ENCODE measurements at places on chromosomes 11 and 22.
A peak's percentile ranks its signal among the peaks of the same experiment; 100 is the strongest.

GRCh38 chr11:113134626-113135025 is 173.4 kb downstream of the NCAM1 start:
- DNase-seq, result no peak

DNA sequence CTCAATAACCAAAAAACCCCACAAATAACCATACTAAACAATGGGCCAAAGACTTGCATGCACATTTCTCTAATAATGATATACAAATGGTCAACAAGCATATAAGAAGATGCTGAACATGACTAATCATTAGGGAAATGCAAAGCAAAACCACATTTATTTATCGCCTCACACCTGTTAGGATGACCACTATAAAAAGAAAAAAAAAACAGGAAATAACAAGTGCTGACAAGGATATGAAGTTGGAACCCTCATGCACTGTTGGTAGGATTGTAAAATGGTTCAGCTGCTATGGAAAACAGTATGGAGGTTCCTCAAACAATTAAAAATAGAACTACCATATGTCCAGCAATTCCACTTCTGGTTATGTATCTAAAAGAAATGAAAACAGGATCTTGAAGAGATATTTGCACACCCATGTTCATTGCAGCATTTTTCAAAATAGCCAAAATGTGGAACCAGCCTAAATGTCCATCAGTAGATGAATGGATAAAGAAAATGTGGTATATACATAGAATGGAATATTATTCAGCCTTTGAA is 66.2 kb downstream of the AMBRA1 start:
- DNase-seq, result no peak

- DNase-seq, result no peak
These were observed 160.3 kb downstream of the BBOX1 start for GRCh38 chr11:27200779-27201453.

- no peak for DNase-seq
These were observed 31.7 kb downstream of the LIF start for GRCh38 chr22:30214703-30215407.

DNA sequence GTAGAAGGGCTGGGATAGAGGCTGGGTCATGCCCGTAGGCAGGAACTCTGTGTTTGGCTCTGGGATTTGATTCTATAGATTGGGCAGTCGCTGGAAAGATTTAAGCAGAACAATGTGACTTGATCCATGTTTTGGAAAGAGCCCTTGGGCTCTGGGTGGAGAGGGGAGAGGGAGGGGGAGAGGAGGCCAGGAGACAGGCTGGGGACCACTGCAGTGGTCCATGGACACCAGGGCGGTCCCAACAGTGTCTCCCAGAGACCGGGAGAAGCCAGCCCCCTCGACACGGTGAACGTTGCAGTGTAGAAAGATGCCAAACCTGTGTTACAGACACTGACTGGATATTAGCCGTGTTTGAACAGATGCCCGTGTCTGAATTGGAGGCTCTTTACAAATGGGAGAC is 19.5 kb downstream of the PVALB start:
- no peak for DNase-seq

GRCh38 chr11:74462631-74463030 is 4.7 kb downstream of the KCNE3 start:
- DNase-seq, result no peak

DNA sequence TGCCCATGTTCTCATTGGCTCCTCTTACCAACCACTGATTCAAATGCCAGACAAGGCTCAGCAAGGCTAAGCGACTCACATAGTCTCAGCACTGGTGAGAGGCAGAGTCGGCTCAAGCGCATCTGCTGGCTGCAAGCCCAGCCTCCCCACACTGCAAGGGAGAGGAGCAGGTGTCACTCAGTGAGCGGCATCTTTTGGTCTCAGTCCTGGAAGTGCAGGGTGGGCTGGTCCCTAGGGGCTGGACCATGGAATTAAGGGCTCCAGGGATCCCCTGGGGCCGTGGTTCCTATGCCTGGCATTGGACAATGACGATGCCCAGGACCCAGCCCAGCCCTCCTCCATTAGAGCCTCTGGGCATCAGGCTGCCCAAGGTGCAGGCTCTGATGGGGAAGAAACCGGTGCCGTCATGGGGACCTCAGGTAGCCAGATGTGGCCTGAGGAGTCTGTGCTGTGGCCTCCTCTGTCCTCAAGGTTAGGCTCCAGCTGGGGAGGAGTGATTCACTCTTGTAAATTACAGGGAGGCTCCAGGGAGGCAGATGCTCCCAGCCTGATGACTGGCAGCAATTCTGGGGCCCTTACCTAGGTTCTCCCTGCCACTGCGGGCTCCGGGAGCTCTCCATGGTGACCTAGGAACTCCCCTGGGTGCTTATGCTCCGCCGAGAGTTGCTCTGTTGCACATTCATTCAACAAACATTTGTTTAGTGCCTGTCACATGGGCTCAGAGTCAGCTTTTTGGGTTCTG is 28.0 kb downstream of the FADS2 start:
- DNase-seq, result no peak

DNA sequence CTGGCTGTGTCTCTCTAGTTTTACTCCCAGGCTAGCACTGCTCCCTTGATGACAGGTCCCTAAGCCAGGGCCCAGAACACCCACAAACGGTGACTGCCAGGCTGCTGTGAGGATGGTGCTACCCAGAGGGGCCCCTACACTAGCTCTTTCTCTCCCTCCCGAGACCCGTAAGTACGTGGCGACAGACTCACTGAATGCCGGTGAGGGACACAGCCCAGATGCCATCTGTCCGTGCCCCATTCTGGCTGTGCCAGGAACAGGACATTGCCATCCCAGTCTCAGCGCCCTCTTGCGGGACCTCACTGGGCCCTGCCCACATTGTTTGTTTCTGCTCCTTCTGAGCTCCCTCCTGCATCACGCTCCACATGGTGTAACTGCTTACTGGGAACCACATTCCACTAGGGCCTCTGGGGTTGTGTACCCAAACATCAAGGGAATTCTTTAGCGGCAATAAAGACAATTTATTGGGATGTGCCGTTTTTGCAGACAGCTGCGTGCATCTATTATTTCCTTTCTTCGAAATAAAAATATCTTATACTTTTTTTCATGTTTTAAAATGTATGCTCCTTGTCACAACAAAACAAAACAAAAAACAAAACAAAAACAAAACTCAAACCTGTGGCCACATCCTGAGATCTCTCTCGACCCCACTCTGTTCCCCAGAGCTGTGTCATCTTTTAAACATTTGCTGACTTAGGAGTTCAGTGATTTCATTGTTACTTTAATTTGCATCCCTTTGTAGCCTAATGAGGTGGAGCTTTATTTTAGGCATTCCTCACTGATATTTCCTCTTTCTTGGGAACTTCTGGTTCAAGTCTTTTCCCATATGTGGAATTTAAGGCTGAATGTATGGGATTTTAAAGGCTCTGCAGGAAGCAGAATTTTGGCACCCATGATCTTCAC is 4.4 kb upstream of the TPCN2 start:
- peak; percentile 94 for DNase-seq

All from foreskin fibroblast (primary cell).